LHCN-M2 (cell line): ENCODE measurements at places on chromosomes 3 and 15.
A peak's percentile ranks its signal among the peaks of the same experiment; 100 is the strongest.

DNA sequence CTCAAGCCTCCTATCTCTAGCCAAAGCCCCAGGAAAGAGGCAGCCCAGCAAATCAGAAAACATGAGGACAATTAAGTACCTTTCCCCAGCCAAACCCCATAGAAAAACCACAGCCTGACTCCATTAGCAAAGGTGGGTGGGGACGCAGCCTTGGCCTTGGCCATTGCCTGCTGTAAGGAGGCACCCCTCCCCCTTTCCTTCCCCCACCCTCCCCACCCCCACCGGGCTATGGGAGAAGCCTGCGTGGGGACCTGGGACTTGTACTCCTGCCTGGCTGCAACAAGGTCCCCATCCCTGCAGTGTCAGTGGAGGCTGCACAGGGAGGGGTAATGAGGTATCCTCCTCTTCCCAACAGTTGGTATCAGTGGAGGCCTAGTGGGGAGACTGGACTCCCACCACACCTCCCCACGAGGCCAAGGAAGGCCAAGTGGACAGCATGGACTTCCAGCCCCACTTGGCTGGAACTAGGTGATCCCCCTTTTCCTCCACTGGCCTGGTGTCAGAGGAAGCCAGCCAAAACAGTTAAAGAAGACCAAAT, 20.5 kb downstream of the PRR23E start:
- no peak for DNase-seq

DNA sequence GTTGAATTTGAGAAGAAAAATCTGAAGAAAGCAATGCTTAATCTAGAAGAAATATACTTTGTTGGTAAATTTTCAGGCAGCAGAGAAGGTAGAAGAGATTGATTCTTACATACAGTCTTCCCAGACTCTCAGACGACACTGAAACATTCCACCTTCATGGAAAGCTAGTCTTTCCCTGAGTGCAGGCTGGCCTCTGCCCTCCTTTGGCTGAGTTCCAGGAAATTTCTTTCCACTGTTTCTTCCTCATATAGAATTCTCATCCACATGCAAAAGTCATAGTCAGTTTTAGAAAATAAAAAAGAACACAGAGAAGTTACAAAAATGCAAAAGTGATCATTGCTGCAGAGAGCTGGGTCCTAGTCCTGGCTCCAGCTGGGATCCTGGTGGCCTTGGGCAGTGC, 142.5 kb upstream of the PRR23C start:
- DNase-seq = no peak

DNA sequence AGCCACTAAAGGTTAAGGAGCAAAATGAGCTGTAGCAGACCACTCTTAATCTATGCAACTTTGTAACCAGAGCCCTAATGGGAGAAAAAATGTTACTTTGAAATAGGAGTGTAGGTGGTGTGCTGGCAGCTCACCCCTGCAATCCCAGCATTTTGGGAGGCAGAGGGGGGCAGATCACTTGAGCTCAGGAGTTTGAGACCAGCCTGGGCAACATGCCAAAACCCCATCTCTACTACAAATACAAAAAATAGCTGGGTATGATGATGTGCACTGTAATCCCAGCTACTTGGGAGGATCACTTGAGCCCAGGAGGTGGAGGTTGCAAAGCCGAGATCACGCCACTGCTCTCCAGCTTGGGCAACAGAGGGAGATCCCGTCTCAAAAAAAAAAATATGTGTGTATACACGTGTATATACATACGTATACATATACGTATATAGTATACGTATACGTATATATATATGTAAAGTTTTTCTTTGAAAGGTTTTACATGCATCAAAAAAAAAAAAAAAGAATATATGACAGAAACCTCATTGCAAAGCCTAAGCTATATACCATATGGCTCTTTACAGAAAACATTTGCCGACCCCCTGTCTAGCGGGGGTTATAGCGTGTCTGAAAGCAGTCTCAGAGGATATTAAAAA, 15.7 kb downstream of the CAPN7 start:
- no peak for DNase-seq

DNA sequence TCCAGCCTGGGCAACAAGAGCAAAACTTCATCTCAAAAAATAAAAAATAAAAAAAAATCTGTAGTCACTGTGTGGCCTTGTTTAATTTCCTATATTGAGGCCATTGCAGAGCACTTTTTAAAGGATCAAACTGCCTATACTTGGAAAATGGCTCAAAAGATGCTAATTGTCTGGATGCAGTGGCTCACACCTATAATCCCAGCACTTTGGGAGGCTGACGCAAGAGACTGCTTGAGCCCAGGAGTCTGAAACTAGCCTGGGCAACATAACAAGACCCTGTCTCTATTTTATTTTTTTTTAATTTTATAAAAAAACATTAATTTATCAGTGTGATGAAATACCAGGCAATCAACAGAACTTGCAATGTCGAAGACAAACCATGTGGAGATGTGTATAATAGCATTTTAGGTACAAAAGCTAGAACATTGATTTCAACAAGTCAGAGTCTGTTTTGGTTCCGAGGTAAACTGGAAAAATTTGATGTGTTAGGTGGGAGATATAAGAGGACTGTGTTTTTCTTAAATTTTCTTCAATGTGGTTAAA, 47.0 kb upstream of the SETD2 start:
- no peak for DNase-seq

DNA sequence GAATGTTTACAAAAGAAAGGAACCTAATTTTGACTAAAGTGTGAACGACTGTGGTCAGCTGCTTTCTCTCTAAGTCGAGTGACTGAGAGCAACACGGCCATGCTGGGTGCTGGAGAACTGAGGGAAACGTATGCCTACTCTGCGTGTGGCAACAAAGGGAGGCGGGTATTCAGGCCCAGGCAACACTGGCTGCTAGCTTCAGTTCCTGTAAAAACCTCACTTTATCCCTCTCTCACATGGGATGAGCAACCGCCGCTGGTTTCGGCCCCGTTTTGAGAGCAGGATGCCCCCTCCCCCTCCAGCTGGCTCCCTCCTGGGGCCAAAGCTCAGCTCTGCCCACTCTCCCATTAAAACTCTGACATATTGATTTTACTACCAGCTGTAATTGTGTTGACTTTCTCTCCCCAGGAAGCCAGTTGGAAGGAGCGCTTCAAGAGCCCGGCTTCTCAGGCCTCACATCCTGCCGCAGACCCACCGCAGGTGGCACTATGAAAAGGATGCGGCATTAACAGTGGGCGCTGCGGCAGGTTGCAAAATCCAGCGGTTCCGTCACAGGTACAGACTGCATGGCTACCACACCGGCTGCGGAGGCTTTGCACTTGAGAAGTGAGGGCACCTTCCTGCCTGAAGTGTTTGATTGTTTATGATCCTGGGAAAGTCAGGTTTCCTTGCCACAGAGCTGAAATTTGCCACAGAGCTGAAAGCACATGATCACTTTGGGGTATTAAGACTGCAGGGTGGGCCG, 12.7 kb downstream of the PLXND1 start:
- no peak for DNase-seq

GRCh38 chr3:149701977-149702350, 44.1 kb upstream of the WWTR1 start:
- no peak for DNase-seq

GRCh38 chr3:182818296-182818978, 25.1 kb downstream of the ATP11B start:
- DNase-seq = no peak

DNA sequence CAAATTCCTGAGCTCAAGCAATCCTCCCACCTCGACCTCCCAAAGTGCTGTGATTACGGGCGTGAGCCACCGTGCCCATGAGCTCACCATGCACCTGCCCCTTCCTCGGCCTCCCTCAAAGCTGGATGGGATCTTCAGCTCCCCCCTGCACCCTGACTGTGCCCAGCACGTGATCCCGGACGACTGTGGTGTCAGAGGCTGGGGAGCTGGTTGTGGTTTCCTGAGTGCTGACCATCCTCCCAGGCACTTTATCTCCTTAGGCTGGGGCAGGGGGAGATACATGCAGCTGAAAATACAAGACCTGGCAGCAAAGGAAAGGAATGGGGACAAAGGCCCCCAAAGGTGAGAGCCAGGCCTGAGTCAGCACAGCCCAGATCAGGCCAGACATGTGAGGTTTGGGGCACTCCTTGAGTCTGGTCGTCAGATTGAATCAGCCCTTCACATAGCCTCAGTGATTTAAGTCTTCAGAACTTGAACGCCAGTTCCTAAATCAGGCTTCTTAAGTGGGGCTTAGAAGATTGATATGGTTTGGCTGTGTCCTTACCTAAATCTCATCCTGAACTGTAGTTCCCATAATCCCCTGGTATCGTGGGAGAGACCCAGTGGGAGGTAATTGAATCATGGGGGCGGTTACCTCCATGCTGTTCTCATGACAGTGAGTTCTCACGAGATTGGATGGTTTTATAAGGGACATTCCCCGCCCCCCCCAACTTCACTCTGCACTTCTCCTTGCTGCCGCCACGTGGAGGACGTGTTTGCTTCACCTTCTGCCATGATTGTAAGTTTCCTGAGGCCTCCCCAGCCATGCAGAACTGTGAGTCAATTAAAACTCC, 35.8 kb downstream of the PRKCD start:
- DNase-seq = peak; percentile 33

DNA sequence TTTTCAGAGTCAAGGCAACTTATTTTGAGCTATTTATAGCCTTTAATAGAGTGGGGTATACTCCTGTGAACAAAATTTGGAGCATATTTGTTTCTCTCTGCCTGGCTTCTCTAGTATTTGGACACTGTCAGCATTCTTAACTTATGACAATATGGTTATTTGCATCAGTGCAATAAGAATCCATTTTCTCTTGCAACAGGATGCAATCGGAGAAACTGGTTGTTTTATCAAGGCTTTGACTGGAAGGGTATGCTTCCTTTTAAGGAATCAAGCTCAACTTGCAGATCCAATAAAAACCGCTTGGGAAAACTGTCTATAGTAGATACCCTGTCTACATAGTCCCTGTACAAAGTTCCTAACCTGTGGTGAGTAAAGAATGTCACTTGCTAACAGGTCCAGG, 106.7 kb downstream of the DPH6 start:
- peak; percentile 53 for DNase-seq

- no peak for DNase-seq
Observed at GRCh38 chr15:31235311-31236183, 91.1 kb upstream of the KLF13 start.

GRCh38 chr15:56942118-56942517, 23.7 kb downstream of the TCF12 start:
- DNase-seq = no peak

DNA sequence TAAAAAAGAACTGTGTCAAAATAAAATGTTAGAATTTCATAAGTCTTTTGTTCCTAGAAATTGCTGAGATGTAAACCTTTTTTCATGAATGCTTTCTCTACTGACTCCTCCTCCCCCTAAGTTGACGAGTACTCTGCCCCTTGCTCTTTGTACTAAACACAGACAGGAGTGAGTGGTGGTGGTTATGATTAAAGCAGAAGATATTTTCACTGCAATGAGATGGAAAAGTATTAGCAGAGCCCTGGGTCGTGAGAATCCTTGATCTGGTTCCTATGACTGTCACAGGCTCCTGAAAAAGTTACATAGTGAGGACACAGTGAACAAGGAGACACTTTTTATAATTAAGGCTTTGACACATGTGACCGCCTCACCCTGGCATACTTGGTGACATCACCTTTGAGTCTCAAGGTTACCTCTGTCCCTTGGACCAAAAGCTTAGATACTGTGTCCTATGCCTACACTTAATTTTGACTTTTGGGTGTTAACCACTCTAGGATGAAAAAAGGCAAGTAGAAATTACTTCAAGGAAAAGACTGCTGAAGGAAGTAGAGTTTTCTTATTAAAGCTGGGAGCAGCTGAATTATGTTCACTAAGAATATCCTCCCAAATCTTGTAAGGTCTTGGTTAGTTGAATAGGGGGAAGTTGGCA, 130.4 kb upstream of the LYSMD4 start:
- peak; percentile 24 for DNase-seq

DNA sequence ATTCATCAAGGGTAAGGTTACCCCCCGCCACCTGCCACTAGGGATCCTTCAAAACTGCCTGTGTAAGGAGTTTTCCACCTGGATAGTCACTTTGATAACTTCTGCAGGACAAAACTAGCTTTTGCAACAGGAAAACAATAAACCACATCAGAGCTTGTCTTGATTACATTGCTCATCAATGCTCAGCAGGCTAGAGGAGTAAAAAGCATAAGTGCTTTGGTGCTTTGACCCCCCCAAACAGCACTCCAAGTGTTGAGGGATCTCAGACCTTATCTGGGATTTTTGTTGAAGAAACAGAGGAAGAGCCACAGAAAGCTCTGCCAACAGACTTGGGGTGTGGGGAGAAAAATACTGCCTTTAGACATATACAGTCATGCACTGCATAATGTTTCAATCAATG, 10.8 kb upstream of the PHLDB2 start:
- DNase-seq = no peak

GRCh38 chr3:105809208-105809888, 59.5 kb downstream of the CBLB start:
- no peak for DNase-seq

- DNase-seq = peak; percentile 33
Observed at GRCh38 chr15:97909291-97909891, 51.1 kb upstream of the ARRDC4 start.

GRCh38 chr3:48503401-48504050, 448 bp downstream of the SHISA5 start:
- peak; percentile 43 for DNase-seq

DNA sequence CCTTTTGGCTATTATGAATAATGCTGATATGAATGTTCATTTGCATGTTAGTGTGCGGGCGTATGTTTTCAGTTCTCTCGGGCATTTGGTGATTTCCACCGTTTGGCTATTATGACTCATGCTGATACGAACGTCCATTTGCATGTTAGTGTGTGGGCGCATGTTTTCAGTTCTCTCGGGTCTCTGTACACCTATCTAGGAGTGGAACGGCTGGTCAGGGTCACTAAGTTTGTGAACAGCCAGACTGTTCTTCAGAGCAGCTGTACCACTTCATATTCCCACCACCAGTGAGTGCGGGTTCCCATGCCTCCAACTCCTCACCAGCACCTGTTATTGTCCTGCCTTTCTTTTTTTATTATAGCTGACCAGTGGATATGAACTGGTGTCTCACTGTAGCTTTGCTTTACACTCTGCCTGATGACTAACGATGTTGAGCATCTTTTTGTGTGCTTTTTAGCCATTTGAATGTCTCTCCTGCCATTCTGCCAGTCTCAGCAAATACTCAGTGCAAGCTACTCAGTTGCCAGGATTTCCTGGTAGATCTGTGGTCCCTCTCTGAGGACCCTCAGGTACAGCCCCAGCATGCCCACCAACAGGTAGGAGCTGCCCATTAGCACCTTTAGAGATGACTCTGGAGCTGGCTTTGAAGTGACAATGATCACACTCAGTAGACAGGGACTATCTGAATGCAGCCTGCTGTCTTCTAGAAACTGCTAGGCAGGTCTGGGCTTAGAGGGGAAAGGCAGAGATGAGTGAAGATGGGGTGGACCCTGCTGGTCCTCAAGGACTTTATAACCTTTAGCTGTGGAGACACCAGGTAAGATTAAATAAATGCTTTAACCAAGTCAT, 141.1 kb downstream of the XXYLT1 start:
- DNase-seq = peak; percentile 27

GRCh38 chr3:117118604-117119003, 409.0 kb downstream of the TUSC7 start:
- DNase-seq = peak; percentile 72

DNA sequence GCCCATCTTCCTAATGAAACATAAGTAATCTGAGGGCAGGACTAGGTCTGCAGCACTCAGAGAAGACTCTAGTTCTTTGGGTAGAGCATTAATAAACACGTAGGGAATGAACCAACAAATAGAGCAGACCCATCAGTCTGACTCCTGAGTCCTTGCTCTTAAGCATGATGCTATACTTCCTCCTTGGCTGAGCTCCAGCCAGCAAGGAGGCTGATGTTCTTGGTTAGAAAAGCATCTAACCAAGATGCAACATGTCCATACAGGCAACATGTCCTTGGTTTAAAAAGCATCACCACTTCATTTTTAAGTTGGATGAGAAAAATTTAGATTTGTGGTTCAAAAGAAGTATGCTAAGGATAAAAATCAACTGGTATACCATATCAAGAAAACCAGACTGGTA, 8.5 kb upstream of the MYH15 start:
- no peak for DNase-seq
